GM23248 (cell line): ENCODE measurements at places on chromosomes 7 and 10. TPM values are rescaled to one million over a fixed set of nuclear protein-coding genes. Genes with fewer than 3 reads are reported as not detected.

The MMRN2 gene
- total RNA-seq = 4.5 and 7.3 TPM in 2 replicates

The BTAF1 gene
- 29.2 and 38.4 TPM in 2 replicates for total RNA-seq

The SAMD9L gene
- 11.0 and 17.0 TPM in 2 replicates for total RNA-seq

The FRA10AC1 gene
- 7.6 and 17.1 TPM in 2 replicates for total RNA-seq

The ARL3 gene
- total RNA-seq = 3.8 and 5.9 TPM in 2 replicates

The CC2D2B gene
- not detected in 2 replicates for total RNA-seq

The MMD2 gene
- total RNA-seq = not detected in 2 replicates

The SLC25A40 gene
- 4.2 and 19.0 TPM in 2 replicates for total RNA-seq

The DPP6 gene
- total RNA-seq = not detected in 2 replicates

The RPEL1 gene
- total RNA-seq = not detected in 2 replicates

The CYP3A7 gene
- not detected in 2 replicates for total RNA-seq

The PAPOLB gene
- 0.11 TPM in 1 of 2 replicates, not detected in the other for total RNA-seq

The FFAR4 gene
- not detected in 2 replicates for total RNA-seq

The ASZ1 gene
- not detected in 2 replicates for total RNA-seq

The C10orf67 gene
- under 0.01 and 0.25 TPM in 2 replicates for total RNA-seq

The TFEC gene
- 0.51 TPM in 1 of 2 replicates, not detected in the other for total RNA-seq

The IFIT1B gene
- total RNA-seq = not detected in 2 replicates

The PAX2 gene
- total RNA-seq = not detected in 2 replicates

The FZD8 gene
- 22.3 and 25.5 TPM in 2 replicates for total RNA-seq

The LIPF gene
- total RNA-seq = not detected in 2 replicates

The TMEM176A gene
- not detected in 2 replicates for total RNA-seq

The PHTF2 gene
- total RNA-seq = 29.9 and 30.2 TPM in 2 replicates

The GOLGA7B gene
- total RNA-seq = not detected in 2 replicates

The NAT16 gene
- not detected in 2 replicates for total RNA-seq

The IKZF1 gene
- total RNA-seq = not detected in 2 replicates

The CACNA2D1 gene
- total RNA-seq = 21.2 and 31.1 TPM in 2 replicates

The TLX1 gene
- not detected in 2 replicates for total RNA-seq

The CRYGN gene
- total RNA-seq = not detected in 2 replicates

The ZPBP gene
- not detected in 2 replicates for total RNA-seq

The ITPRIP gene
- total RNA-seq = 9.6 and 11.3 TPM in 2 replicates

The GNGT1 gene
- total RNA-seq = not detected in 2 replicates

The TMEM213 gene
- not detected in 2 replicates for total RNA-seq

The NYAP1 gene
- not detected in 2 replicates for total RNA-seq

The PKD1L1 gene
- total RNA-seq = 0.11 and 0.25 TPM in 2 replicates

The ZNF679 gene
- not detected in 2 replicates for total RNA-seq

The APBB1IP gene
- total RNA-seq = 7.3 and 9.4 TPM in 2 replicates

The SLC16A9 gene
- not detected in 2 replicates for total RNA-seq

The LOXL4 gene
- 496 and 507 TPM in 2 replicates for total RNA-seq

The PAOX gene
- 4.1 and 5.8 TPM in 2 replicates for total RNA-seq

The GLI3 gene
- 2.0 and 4.0 TPM in 2 replicates for total RNA-seq
